ENCODE measurements at places on chromosomes 1 and 21.

- DNase-seq: no peak
Observed at GRCh38 chr1:2935751-2936390, 85.4 kb upstream of the ACTRT2 start.

GRCh38 chr1:234168061-234168724, 205.1 kb upstream of the COA6 start:
- DNase-seq: no peak

DNA sequence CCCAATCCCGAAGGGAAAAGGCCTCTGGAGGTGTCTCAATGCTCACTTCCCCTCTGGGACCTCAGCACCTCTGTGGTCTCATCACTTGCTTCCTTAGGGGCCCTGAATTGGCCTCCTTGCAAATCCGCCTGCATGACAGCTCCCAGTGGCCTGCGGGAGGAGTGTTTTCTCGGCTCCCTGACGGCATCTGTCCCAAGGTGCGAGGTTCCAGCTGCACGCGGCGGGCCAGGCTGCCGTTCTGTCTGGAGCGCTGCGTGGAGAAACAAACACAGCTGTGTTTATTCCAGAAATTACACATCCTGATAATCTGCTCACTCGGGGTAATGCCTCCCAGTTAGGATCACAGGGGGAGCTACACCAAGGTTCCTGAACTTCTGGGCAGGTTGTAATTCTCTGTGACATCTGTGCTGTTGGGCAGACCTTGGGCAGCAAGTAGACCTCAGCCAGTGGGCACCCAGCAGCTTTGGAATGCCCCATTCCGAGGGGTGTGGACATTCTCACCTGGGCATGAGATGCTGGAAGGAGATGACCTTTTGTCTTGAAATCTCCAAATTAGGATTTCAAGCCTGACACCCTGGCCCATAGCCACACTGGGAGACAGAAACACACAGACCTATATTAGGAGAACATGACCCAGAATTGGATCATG, 18.2 kb downstream of the EPHB2 start:
- no peak for DNase-seq

DNA sequence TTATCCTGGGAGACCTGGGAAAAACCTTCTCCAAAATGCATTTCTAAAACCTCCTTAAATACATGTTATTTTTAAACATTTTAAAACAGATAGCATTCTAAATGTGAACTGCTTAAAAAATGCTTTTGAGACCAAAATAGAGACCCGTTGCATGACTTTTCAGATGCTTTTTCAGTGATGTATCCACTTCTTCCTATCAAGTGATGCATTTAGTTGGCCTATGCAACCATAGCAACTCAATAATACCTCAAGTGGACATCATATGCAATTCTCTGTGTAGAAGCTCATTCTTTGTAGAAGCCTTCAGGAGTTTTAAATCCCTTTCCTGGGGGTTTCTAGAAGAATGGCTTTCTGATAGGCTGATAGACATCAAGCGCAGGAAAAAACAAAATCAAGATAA, 94.5 kb upstream of the RAVER2 start:
- no peak for DNase-seq

- no peak for DNase-seq
Observed at GRCh38 chr1:172460887-172461315, 17.0 kb upstream of the PIGC start.

DNA sequence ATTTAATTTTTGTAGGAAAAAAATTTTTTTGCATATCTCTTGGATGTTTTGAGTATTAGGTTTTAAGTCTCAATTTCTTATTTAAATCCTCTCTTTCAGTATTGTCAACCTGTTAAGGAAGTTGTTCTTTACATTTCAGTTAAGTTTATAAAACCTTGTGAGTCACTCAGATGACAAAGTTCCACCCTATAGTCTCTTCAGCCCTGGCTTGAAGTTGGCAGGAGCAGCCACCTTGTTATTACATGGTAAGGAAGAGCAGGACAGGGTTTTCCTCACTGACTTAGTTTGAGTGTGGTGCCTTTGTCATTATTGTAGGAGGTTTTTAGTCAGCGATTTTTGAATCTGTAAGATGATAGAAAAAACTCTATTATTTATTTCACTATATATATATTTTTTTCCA, 2143.9 kb downstream of the MRPL39 start:
- no peak for DNase-seq

- DNase-seq: no peak
Observed at GRCh38 chr1:247376659-247377058, 39.3 kb upstream of the NLRP3 start.

Data from CD4-positive, alpha-beta T cell treated with Interferon gamma for 1 hour (primary cell).